Osteoblast (primary cell): ENCODE measurements at places on chromosomes 12 and 14. TPM values are rescaled to one million over a fixed set of nuclear protein-coding genes. Genes with fewer than 3 reads are reported as not detected.

GRCh38 chr12:76556368-76556767, 3.2 kb downstream of the OSBPL8 start:
- no peaks in the 10 kb centered on the region for H3K27me3 ChIP-seq
- H3K4me3 ChIP-seq: no peak overlapping the region
- H3K36me3 ChIP-seq: no peaks in the 10 kb centered on the region

MYF5 gene
- not detected in 2 replicates for total RNA-seq

SLC6A12 gene
- not detected in 2 replicates for total RNA-seq

ANKRD33 gene
- total RNA-seq: not detected in 2 replicates

GRCh38 chr12:56931474-56931978, 2.7 kb downstream of the SDR9C7 start:
- no peaks in the 10 kb centered on the region for H3K4me1 ChIP-seq
- DNase-seq: no peak
- no peak overlapping the region for H3K4me3 ChIP-seq
- peaks cover 29% of the 10 kb centered on the region for H3K27me3 ChIP-seq
- no peaks in the 10 kb centered on the region for H3K36me3 ChIP-seq

BCL2L14 gene
- total RNA-seq: not detected in 2 replicates

DNA sequence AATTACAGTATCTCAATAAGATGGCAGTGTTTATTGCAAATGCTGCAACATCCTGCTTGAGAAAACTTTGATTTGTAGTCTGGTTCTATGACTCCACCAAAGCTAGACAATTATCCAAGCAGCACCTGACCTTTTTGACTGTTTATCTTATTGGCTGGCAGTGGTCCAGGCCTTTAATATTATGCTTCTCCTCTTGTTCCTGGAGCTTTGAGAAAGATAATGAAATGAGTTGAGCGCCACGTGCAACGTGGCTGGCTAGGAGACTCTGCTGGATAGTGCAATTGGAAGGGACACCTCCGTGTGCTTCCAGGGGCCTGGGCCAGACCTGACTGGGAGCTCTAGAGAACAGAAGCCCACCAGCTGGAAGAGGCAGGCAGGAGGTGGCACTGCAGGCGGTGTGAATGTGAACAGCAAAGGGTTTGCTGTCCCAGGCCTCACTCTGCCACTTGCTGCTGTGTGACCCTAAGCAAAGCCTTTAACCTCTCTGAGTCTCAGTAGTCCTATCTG, 349.3 kb downstream of the CACNA1C start:
- H3K27me3 ChIP-seq: no peaks in the 10 kb centered on the region
- peaks cover 3% of the 10 kb centered on the region for H3K36me3 ChIP-seq
- H3K27ac ChIP-seq: no peak overlapping the region
- H3K4me1 ChIP-seq: peaks cover 4% of the 10 kb centered on the region

DNA sequence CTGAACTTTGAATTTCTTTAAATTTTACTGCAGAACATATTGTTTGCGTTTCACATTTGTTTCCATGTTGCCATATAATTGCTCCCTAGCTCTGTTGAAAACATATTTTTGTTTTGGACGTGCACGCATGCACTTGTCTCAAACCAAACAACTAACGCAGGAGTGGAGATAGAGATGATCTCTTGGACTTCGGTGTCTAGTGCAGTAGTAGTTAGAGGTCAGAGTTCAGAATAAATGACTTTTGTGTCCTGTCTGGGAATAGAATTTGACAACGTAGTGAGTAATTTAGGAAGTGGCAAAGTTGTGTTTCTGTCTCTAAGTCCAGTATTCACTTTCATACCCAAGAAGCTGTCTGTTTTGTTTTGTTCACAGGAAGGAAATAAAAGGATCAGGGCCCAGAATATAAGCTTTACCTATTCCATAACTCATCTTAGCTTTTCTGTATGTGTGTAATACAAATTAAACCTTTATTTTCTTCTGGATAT, 173.8 kb downstream of the AEBP2 start:
- no peaks in the 10 kb centered on the region for H3K36me3 ChIP-seq
- H3K4me1 ChIP-seq: no peaks in the 10 kb centered on the region
- DNase-seq: no peak
- no peaks in the 10 kb centered on the region for H3K27me3 ChIP-seq

- no peak for DNase-seq
- H3K27me3 ChIP-seq: no peaks in the 10 kb centered on the region
- H3K4me1 ChIP-seq: peaks cover 22% of the 10 kb centered on the region
- peak within 1 kb of the TSS; percentile 71 for H3K27ac ChIP-seq
- H3K36me3 ChIP-seq: no peaks in the 10 kb centered on the region
- peak within 1 kb of the TSS; percentile 59 for H3K4me3 ChIP-seq
These were observed at the start of gene KLHL33 for GRCh38 chr14:20435582-20436362. TSS of gene KLHL33 (minus strand) at chr14:20436166. CDS start at chr14:20435811, 355 bp downstream.

SMOC1 gene
- total RNA-seq: 25.7 and 34.8 TPM in 2 replicates

GRCh38 chr14:30450631-30451545, 108.1 kb upstream of the G2E3 start:
- H3K4me3 ChIP-seq: no peak overlapping the region
- H3K4me1 ChIP-seq: no peaks in the 10 kb centered on the region
- no peaks in the 10 kb centered on the region for H3K27me3 ChIP-seq
- no peak for DNase-seq

ITGA7 gene
- 22.4 and 24.8 TPM in 2 replicates for total RNA-seq

GRCh38 chr12:121217761-121218160, 7.8 kb downstream of the P2RX4 start:
- H3K27ac ChIP-seq: no peak overlapping the region
- peaks cover 13% of the 10 kb centered on the region for H3K4me1 ChIP-seq
- no peak for DNase-seq
- H3K36me3 ChIP-seq: no peaks in the 10 kb centered on the region
- no peaks in the 10 kb centered on the region for H3K27me3 ChIP-seq

GRCh38 chr14:25052385-25052784, 2.4 kb upstream of the STXBP6 start:
- H3K4me3 ChIP-seq: no peak overlapping the region
- H3K36me3 ChIP-seq: no peaks in the 10 kb centered on the region
- DNase-seq: no peak
- H3K4me1 ChIP-seq: peaks cover 31% of the 10 kb centered on the region
- H3K27me3 ChIP-seq: peaks cover 28% of the 10 kb centered on the region
- no peak overlapping the region for H3K27ac ChIP-seq

HOXC12 gene
- total RNA-seq: under 0.01 TPM in 1 of 2 replicates, not detected in the other

- H3K4me1 ChIP-seq: peaks cover 11% of the 10 kb centered on the region
- no peaks in the 10 kb centered on the region for H3K27me3 ChIP-seq
- DNase-seq: no peak
- H3K4me3 ChIP-seq: no peak overlapping the region
- H3K27ac ChIP-seq: no peak overlapping the region
- H3K36me3 ChIP-seq: no peaks in the 10 kb centered on the region
These were observed 82.6 kb upstream of the CCDC91 start for GRCh38 chr12:28107679-28108078.

DNA sequence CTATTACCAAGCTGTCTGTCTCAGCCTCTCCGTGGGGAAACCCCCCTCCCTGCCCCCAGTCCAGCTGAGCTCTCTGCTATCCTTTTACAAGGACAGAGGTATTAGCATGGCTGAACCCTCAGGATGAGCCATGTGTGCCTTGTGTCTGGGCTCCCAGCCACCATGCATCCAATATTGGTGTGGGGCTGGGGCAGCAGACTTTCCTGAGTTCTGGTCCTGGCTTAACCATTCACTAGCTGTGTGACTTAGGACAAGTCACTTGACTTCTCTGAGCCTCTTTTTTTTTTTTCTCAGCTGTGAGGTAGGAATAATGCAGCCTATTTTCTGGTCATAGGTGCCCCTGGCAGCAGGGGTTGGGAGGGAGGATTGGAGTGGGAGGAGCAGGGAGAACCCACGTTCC, 17.1 kb upstream of the CYP46A1 start:
- H3K4me1 ChIP-seq: peaks cover 16% of the 10 kb centered on the region
- H3K4me3 ChIP-seq: no peak overlapping the region
- no peaks in the 10 kb centered on the region for H3K27me3 ChIP-seq
- no peak for DNase-seq
- peaks cover 18% of the 10 kb centered on the region for H3K36me3 ChIP-seq
- no peak overlapping the region for H3K27ac ChIP-seq

DNA sequence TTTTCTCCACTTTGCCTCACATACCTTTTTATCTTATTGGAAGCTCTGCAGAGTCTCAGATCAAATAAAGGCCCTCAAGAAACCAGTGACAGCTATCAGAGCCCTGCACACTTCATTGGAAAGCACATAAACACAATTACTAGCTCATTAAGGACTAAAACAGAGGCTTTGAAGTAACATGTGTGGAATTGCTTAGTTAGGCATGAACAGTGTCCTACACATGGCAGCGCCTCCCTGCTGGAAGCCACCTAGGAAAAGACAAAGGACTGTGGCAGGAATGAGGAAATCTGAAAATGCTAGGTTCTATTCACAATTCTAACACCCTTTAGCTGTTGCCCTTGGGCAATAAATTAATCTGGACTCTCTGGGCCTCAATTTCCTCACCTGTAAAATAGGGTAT, 89.4 kb downstream of the SUDS3 start:
- no peak for DNase-seq
- H3K27me3 ChIP-seq: no peaks in the 10 kb centered on the region
- H3K36me3 ChIP-seq: no peaks in the 10 kb centered on the region
- no peaks in the 10 kb centered on the region for H3K4me1 ChIP-seq
- H3K27ac ChIP-seq: no peak overlapping the region
- H3K4me3 ChIP-seq: no peak overlapping the region

GRCh38 chr14:99728981-99729451, 44.9 kb downstream of the CYP46A1 start:
- no peak overlapping the region for H3K4me3 ChIP-seq
- H3K36me3 ChIP-seq: no peaks in the 10 kb centered on the region
- H3K27me3 ChIP-seq: no peaks in the 10 kb centered on the region

DNA sequence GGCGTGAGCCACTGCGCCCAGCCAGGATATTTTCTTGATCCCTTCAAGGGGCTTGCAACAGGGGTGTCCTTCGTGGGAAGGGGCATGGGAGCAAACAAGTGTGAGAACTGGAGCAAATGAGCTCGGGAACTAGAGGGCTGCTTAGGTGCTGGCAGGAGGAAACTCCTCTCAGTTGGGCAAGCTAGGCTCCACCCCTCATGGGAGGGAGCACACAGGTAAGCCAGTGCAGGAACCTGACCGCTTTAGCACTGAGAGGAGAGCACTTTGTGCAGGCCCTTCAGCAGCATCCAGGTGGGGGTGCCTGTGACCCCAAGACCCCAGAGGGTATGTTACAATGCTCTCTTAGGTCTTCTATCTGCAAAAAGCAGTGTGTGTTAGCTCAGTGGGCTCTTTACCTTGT, 755.4 kb upstream of the MDGA2 start:
- H3K4me3 ChIP-seq: no peak overlapping the region
- no peak for DNase-seq
- no peaks in the 10 kb centered on the region for H3K36me3 ChIP-seq
- no peaks in the 10 kb centered on the region for H3K4me1 ChIP-seq
- no peak overlapping the region for H3K27ac ChIP-seq

GRCh38 chr12:131773582-131774221, 54.5 kb upstream of the MMP17 start:
- no peak overlapping the region for H3K4me3 ChIP-seq
- H3K4me1 ChIP-seq: no peaks in the 10 kb centered on the region
- no peaks in the 10 kb centered on the region for H3K27me3 ChIP-seq
- no peak overlapping the region for H3K27ac ChIP-seq
- peaks cover 58% of the 10 kb centered on the region for H3K36me3 ChIP-seq
- DNase-seq: no peak

EGLN3 gene
- total RNA-seq: under 0.01 and 0.29 TPM in 2 replicates

DNA sequence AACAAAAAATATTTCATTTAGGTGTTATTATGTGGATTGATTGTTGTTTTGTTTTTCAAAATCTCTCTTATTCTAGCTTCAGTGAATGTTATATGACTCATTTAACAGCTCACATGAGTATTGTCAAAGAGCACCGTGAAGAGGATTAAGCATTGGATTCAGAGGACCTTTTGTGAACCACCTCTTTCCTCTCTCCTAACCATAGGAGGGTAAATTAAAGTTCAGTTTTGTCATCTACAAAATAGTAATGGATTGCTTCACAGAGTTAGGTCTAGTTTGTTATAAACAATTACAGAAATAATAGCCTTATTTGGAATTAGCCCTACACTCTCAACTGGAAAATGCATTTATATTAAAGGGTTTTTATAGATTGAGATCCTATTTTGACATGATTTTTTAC, 962 bp upstream of the KERA start:
- no peak overlapping the region for H3K4me3 ChIP-seq
- no peak for DNase-seq
- no peaks in the 10 kb centered on the region for H3K36me3 ChIP-seq
- no peak overlapping the region for H3K27ac ChIP-seq

GRCh38 chr12:14261096-14261495, 104.4 kb upstream of the ATF7IP start:
- H3K4me3 ChIP-seq: no peak overlapping the region
- no peak for DNase-seq
- H3K27ac ChIP-seq: peak overlapping the region; percentile 90
- no peaks in the 10 kb centered on the region for H3K36me3 ChIP-seq

DNA sequence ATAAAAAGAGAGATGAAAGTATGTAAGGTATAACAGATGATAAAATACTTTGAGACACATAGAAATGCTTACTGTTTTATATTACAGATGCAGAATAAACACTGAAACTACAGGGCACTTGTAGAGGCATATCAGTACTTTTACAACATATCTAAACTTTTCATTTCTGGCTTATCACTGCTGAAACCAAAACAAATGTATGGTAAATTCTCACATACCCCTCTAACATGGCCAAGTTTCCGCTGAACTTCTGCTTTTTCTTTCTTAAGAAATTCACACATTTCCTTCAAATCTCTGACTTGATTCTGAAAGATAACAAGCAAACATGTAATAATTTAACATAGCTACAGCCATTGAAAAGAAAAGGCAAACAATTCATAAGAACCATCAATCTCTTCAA, 33.3 kb upstream of the C12orf50 start:
- H3K4me3 ChIP-seq: no peak overlapping the region
- H3K27me3 ChIP-seq: no peaks in the 10 kb centered on the region
- H3K27ac ChIP-seq: no peak overlapping the region
- H3K36me3 ChIP-seq: peaks cover 5% of the 10 kb centered on the region

SNX6 gene
- 177 and 204 TPM in 2 replicates for total RNA-seq

PUS1 gene
- 6.5 and 7.6 TPM in 2 replicates for total RNA-seq

CLEC4D gene
- total RNA-seq: not detected in 2 replicates

DNA sequence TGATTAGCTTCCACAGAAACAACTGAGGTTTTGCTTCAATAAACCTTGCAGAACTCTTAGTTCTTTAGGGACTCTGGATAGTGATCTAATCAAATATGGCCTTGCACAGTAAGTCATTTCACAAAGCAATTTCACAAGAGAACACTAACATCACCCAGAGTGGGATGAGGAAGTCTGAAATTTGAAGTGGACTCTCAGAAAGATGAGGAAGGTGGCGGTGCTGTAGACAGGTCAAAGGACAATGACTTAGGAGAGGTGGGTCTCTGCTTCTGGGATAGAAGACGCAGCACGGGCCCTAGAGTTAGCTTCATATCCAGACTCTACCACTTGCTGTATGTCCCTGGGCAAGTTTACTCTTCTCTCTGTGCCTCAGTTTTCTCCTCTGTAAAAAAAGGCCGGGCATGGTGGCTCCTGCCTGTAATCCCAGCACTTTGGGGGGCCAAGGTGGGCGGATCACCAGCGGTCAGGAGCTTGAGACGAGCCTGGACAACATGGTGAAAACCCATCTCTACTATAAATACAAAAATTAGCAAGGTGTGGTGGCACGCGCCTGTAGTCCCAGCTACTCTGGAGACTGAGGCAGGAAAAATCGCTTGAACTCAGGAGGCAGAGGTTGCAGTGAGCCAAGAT, 18.9 kb downstream of the FOS start:
- H3K4me3 ChIP-seq: no peak overlapping the region
- no peak for DNase-seq
- no peaks in the 10 kb centered on the region for H3K27me3 ChIP-seq
- H3K36me3 ChIP-seq: no peaks in the 10 kb centered on the region

ASIC1 gene
- total RNA-seq: 0.72 and 0.88 TPM in 2 replicates
